ENCODE measurements at places on chromosomes 13 and 19. TPM values are rescaled to one million over a fixed set of nuclear protein-coding genes. Genes with fewer than 3 reads are reported as not detected.

The MYH14 gene
- total RNA-seq = not detected

The ZGLP1 gene
- total RNA-seq = 1.4 TPM

The SYDE1 gene
- total RNA-seq = not detected

The FBXO46 gene
- total RNA-seq = 33.6 TPM

The SPACA4 gene
- not detected for total RNA-seq

The ENOX1 gene
- total RNA-seq = 0.28 TPM

The LILRA6 gene
- 0.33 TPM for total RNA-seq

The PRKCG gene
- total RNA-seq = not detected

The RGCC gene
- total RNA-seq = 43.3 TPM

Data from activated naive CD4-positive, alpha-beta T cell treated with anti-CD3 and anti-CD28 coated beads, Interleukin-2, amount 10 ng/mL, durations not matched to agents 5 hours and 36 hours (primary cell).